ENCODE measurements at places on chromosomes 3 and 15.

DNA sequence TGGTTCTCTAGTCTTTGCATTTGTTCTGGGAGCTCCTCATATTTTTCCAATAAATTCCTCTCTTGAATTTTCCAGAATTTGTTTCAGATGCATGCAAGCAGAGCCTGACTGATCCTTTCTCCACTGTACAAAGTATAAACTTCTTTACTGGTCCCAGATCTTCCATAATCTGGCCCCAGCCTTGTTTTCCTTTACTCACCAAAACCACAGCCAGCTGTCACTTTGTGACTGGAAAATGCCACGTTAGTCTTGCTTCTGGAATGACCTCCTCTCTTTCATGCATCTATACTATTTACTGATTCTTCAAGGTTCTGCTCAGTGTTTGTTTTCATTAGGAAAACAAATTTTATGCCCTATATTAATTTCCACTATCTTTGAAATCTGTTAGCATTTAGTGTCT is 60.4 kb upstream of the SPPL2A start:
- no peak for DNase-seq

DNA sequence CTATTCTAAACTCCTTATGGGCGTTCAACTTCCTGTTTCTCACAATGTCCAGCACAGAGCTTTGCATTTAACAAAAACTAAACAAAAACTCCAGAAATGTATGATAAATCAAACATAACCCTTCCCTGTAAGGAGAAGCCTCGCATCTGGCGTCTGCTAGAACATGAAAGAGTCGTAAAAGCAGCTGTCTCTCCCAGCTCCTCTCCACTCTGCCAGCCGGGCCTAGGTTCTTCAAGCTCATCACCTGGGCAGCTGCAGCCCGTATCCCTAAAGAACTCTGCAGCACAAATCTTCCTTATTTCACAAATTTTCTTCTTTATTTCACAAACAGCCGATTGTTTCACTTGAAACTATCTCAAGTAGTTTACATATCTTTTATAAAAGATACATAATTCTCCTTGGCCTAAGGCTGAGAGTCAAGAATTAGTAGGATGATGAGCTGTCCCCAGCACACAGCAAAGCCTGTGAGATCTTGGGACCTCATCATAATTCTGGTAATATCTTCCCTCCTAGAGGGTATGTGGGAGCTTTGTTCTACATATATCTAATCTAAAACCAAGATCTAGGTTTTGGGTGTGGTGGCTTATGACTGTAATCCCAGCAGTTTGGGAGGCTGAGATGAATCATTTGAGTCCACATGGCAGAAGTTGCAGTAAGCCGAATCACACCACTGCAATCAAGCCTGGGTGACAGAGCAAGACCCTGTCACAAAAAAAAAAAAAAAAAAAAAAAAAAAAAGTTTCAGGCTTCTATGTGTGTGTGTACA is 35.3 kb downstream of the ANXA2 start:
- DNase-seq = no peak

GRCh38 chr3:96266395-96267190 is 547.8 kb upstream of the EPHA6 start:
- DNase-seq = no peak

GRCh38 chr15:70610541-70610940 is 152.8 kb downstream of the UACA start:
- no peak for DNase-seq

DNA sequence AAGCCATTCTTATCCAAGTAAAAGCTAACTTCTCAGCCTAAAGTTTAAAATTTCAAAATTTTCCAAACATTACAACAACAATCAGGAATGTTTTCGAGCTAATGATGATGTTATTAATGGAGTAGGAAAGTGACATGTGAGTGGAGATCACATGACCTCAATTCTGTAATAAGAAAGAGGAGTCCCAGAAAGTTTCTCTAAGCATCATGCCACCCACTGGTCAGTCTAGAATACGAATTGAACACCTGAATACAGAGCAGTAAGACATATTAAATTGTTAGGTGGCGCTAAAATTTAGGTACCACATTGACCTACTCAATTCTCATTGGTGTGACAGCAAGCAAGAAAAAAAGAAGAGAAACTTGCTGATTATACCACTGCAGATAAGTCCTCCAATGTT is 163.9 kb downstream of the DCLK3 start:
- no peak for DNase-seq

All from neural crest cell (in vitro differentiated cells).